ENCODE measurements at places on chromosomes 4 and X.

- DNase-seq: no peak
Measured at GRCh38 chrX:33062041-33062440, 149.3 kb downstream of the DMD start.

DNA sequence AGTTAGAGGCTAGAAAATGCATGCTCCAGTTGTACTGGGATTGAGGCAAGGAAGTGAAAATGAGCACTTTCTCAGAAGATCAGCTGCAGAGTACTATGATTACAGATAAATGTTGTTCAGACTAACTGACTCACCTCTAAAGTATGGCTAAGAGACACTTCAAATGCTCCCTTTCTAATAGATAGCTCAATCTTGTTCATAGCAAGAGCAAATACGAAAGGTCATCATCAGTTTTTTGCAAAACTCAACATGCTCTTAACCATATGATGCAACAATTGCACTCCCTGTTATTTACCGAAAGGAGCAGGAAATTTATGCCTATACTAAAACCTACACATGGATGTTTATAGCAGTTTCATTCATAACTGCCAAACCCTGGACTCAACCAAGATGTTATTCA, 838.4 kb upstream of the INTU start:
- DNase-seq: no peak

- no peak for DNase-seq
Measured at GRCh38 chr4:93842601-93843252, 14.2 kb downstream of the ATOH1 start.

DNA sequence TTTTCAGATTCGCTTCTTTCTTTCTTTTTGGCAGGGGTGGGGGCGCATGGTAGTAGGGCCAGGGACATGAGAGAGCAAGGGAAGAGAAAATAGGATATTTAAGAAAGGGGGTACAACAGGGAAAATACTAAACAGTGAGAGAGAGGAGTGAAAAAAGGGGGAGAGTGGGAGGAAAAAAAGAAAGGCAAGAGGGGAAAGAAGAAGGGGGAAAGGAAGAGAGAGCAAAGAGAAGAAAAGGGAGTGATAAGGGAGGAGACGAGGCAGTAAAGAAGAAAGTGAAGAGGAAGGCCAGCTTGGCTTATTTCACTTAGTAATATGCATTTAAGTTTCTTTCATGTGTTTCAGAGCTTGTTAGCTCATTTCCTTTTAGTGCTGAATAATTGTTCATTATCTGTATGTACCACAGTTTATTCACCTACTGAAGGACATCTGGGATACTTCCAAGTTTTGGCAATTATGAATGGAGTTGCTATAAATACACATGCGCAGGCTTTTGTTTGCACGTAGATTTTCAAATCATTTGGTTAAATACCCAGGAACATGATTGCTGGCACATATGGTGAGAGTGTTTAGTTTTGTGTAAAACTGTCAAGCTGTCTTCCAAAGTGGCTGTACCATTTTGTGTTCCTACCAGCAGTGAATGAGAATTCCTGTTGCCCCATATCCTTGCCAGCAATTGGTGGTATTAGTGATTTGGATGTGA, 37.3 kb downstream of the CASP6 start:
- DNase-seq: no peak

GRCh38 chr4:47530801-47531200, 45.7 kb downstream of the ATP10D start:
- DNase-seq: no peak

DNA sequence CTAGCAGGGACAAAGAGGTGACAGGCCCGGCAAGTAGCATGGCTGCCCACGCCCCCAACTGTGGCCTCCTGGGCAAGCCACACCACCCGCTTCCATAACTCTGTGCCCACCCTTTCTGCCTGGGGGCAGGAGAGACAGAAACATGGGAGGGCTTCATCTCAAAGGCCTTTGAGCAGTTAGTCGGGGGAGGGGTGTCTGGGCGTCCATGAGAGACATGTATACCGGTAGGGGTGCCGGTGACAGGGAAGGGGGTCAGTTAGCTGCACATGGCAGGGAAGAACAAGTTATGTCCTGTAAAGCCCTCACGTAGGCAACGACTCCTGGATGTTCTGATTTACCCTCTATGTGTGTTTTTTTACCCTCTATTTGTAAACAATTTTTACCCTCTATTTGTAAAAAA, 9.3 kb downstream of the PDZD4 start:
- DNase-seq: no peak

GRCh38 chr4:110442309-110442708, 33.6 kb upstream of the ENPEP start:
- no peak for DNase-seq

DNA sequence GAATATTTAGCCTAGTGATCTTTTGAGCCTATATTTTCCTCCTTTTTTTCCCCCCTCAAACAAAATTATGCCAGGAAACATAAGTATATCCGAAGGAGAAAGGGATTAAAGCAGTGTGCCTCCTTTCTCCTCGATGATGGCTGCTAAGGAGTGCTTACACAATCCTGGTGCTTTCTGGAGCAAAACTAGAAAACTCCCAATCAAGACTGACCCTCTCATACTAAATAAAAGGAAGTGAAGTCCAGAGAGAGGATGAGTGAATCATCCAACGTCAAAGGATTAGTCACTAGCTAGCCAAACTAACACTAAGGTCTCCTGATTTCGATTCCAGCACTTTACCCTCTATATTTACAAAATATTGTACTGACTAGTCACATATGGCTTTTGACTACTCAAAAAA, 146.8 kb downstream of the PPP3CA start:
- peak; percentile 99 for DNase-seq

- DNase-seq: no peak
Measured at GRCh38 chr4:28351826-28352225, 1491.2 kb downstream of the STIM2 start.

- no peak for DNase-seq
Measured at GRCh38 chr4:161356351-161356750, 807.4 kb downstream of the FSTL5 start.

GRCh38 chrX:135740681-135741149, 27.3 kb downstream of the CT45A1 start:
- peak; percentile 2 for DNase-seq

DNA sequence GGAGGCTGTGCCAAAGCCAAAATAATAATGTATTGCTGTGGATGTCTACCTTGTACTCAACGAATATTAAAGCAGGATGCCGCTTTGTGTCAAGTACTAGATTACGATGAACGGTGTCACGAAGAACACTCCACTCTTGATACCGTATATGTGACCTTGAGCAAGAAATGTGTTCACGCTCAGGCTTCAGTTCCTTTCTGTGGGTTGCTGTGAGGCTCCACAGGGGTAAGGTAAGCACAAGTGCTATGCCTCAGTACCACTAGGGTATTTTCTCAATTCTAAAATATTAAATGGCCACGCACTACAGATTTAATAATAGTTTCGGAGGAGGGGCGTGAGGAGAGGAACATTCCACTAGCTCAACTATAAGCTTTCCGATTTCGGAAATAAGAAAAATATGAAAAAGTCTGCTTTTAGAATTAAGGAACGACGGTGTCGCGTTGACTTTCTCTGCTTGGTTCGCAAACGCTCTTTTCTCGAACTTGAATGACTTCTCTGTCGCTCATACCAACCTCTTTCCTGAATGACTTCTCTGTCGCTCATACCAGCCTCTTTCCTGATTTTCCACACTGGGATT, 607 bp upstream of the SCOC start:
- peak; percentile 10 for DNase-seq

DNA sequence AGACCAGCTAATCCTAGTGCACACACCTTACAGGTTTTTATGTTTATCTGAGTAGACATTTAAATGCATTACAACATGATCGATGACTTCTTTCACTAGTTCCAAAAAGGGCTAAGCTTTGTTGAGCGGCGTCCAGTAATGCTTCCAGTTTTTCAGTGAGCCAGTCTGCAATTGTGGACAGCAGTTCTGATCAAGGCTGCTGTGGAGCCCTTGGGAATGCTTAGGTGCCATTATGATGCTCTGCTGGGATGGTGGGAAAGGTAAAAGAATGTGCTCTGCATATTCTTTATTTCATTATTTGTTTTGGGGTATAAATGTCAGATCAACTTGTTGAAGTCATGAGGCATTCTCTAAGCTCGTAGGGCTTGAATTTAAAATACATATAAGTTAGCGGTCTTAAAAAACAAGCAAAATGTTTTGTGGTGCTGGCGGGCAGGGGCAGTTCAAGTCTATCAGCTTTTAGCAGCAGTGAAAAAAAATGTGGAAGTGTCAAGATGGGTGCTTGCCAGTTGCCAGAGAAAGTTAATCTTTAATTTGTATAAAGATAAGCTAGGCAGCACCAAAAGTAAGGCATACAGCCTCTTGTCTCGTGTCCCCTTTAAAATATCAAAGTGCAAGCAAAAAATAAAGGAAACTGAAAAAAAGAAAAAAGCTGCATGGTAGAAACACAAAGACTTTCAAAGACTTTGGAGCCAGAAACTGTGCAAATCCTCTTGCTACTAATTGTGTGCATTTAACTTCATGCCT, 5.8 kb downstream of the MID1IP1 start:
- peak; percentile 13 for DNase-seq

GRCh38 chrX:18855919-18856644, 127.8 kb downstream of the PHKA2 start:
- DNase-seq: no peak

DNA sequence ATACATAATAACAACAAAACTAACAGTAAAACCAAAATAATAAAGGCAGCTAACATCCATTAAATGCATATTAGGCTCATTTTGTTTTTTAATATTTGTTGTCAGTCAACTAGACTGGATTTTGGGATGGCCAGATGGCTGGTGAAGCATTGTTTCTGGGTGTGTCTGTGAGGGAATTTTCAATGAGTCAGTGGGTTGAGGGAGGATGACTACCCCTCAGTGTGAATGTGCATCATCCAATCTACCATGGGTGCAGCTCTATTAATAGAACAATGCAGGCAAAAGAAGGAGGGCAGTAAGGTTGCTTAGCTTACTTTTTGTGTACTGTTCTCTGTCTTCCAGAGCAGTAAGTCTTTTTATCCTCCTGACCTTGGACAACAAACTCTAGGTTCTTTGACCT, 484.2 kb upstream of the HS3ST1 start:
- DNase-seq: no peak

GRCh38 chr4:7024336-7024890, 18.8 kb upstream of the TADA2B start:
- no peak for DNase-seq

- no peak for DNase-seq
Measured at GRCh38 chr4:89619206-89619962, 217.6 kb downstream of the SNCA start.

DNA sequence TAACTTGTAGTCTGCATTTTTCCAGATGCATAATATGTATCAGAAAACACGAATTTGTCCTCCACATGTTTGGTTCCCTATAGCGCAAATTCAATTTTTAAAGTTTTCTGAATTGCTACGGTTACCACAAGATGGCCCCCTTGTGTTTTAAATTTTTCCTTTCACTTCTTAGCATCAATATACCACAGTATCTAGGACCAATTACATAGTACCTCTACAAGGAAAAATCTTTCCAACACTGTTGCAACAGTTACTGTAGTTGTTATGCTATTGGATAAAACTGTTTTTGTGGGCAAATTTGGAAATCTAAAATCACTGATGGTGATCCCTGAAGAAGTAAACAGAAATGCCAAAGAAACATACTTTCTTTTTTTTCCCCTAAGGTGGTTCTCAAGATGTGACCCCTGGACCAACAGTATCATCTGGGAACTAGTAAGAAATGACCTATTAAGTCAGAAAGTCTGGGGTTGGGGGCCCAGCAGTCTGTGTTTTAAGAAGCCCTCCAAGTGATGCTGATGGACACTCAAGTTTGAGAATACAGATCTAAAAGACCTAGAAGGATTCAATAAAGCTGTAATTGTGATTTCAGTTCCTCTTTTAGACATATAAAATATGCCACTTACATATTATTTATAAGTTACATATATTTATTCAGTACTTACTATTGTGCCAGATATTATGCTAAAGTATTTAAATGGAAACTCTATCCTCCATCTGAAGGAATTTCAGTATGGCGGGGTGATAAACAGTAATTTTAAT, 3.1 kb downstream of the ZGRF1 start:
- DNase-seq: peak; percentile 32

DNA sequence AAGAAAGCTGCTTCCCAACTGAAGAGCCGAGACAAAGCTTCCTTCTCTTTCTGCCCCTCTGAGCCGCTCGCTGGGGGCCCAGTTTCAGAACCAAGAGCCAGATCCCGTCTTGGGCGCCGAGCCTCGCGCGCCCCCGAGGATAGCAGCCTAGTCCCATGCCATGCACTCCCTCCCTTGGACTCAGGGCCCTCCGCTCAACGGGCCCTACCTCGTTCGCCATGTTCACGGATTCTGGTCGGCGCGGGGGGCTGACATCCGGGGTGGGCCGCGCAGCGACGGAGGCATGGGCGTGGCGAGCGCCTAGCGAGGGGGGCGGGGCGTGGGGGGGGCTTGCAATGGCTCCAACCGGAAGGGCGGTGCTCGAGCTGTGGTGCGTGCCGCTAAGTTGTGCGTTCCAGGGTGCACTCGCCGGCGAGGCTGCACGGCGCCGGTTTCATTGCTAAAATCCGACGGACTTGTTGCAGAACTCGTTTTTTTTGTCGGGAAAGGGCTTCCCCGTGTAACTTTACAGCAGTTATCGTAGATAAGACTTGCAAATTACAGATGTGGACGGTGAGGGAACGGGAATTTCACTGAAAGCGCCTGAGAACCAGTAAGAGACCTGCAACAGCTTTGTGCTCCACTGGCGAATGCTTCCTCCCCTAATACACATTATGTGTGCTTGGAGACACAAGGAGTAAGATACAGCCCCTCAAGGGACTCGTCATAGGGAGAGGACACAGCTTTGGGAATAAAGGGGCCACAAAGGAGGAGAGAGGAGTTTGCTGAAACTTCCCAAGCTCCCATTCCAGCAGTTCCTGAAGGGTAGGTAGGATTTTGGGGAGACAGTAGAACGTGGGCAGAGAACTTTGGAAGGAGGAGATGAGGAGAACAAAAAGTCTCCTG, at the start of gene ADH5:
TSS of gene ADH5 (minus strand) at position 308 of the 885 bp plus-strand sequence. CDS start at position 220, 88 bp downstream.
- peak; percentile 63 for DNase-seq

- DNase-seq: peak; percentile 96
Measured at GRCh38 chrX:41441934-41442823, 5.0 kb upstream of the NYX start.

DNA sequence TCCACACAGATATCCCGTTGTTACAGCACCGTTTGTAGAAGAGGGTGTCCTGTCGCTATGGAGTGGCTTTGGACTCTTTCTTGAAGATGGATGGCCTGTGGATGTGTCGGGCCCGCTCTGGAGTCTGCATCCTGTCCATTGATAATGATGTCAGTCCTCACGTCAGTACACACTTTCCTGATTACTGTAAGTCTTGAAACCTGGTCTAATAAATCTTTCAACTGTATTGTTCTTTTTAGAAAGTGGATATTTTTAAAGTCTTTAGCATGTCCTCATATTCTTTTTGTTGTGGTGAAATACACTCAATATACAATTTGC, 14.9 kb downstream of the MSANTD1 start:
- DNase-seq: no peak

GRCh38 chr4:52892880-52893279, 30.8 kb downstream of the RASL11B start:
- DNase-seq: no peak

GRCh38 chr4:82811838-82812341, 13.3 kb upstream of the SCD5 start:
- DNase-seq: no peak

DNA sequence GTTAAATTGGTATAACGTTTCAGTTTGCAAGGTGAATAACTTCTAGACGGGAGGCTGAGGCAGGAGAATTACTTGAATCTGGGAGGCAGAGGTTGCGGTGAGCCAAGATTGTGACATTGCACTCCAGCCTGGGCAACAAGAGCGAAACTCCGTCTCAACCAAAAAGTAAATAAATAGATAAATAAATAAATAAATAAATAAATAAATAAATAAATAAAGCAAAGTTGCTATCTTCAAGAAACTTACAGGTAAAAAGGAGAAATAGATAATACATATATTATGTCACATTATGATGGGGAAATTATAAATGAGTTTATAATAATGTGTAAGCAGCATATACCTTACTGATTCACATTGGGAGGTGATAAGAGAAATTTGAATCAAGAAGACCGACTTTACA, 1966.0 kb downstream of the PCDH7 start:
- no peak for DNase-seq

All from CD14-positive monocyte (primary cell).